ENCODE measurements at places on chromosomes 12 and 14.

DNA sequence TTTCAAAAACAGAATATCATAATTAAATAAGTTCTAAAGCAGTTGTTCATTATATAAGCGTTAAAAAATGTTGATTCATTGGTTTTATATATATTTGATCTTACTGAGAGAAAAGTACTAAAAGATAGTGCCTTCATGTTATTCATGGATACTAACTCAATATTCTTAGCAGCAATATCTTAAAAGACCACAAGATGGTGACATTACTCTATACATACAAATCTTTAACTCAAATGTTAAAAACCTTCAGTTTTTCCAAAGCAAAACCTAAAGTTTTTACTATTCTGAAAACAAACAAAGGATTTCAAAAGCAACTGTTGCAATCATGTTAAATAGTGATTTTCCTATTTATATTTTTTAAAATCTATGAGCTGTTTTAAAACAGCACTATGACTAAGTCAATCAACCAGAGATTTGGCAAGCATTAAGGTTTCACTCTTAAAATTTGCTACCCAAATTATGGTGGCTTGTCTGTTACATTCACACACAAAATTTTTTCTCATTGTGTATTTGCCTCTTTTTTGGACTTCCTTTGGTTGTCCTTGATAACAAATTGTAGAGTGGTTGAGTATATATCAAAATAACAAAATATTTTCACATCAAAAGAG lies 50.1 kb upstream of the RERGL start:
- H3K27me3 ChIP-seq, result no peaks in the 10 kb centered on the region
- H3K4me1 ChIP-seq, result no peaks in the 10 kb centered on the region
- no peak overlapping the region for H3K27ac ChIP-seq
- no peak for DNase-seq

GRCh38 chr12:107437954-107438353 lies 247.6 kb upstream of the PWP1 start:
- no peak overlapping the region for H3K4me3 ChIP-seq
- DNase-seq, result no peak
- no peaks in the 10 kb centered on the region for H3K27me3 ChIP-seq
- H3K36me3 ChIP-seq, result no peaks in the 10 kb centered on the region

- H3K27ac ChIP-seq, result no peak overlapping the region
- no peaks in the 10 kb centered on the region for H3K27me3 ChIP-seq
- H3K36me3 ChIP-seq, result no peaks in the 10 kb centered on the region
- no peak for DNase-seq
- H3K4me1 ChIP-seq, result peaks cover 16% of the 10 kb centered on the region
These were observed 22.2 kb upstream of the HDAC7 start for GRCh38 chr12:47841910-47842309.

DNA sequence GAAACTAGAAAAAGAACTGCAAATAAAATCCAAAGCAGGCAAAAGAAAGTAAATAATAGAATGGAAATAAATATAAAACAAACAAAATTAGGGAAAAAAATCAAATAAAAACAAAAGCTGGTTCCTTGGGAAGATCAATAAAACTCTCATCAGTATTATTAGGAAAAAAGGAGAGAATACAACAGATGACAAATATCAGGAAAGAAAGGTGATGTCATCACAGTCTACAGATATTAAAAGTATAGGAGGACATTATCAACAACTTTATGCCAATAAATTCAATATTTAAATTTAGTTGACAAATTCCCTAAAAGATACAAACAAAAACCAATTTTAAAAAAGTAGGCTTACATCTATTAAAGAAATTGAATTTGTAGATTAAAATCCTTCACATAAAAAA lies 107.4 kb upstream of the FOXN3 start:
- no peak for DNase-seq
- no peaks in the 10 kb centered on the region for H3K27me3 ChIP-seq
- H3K36me3 ChIP-seq, result no peaks in the 10 kb centered on the region
- H3K27ac ChIP-seq, result no peak overlapping the region
- H3K4me1 ChIP-seq, result no peaks in the 10 kb centered on the region
- H3K4me3 ChIP-seq, result no peak overlapping the region

GRCh38 chr12:80058586-80058985 lies 40.8 kb upstream of the OTOGL start:
- H3K36me3 ChIP-seq, result no peaks in the 10 kb centered on the region
- peaks cover 2% of the 10 kb centered on the region for H3K4me1 ChIP-seq
- H3K27ac ChIP-seq, result no peak overlapping the region
- DNase-seq, result no peak
- no peak overlapping the region for H3K4me3 ChIP-seq

- no peak overlapping the region for H3K4me3 ChIP-seq
- H3K36me3 ChIP-seq, result no peaks in the 10 kb centered on the region
- H3K27me3 ChIP-seq, result no peaks in the 10 kb centered on the region
- no peak for DNase-seq
These were observed 113.6 kb downstream of the GALC start for GRCh38 chr14:87879389-87879788.

DNA sequence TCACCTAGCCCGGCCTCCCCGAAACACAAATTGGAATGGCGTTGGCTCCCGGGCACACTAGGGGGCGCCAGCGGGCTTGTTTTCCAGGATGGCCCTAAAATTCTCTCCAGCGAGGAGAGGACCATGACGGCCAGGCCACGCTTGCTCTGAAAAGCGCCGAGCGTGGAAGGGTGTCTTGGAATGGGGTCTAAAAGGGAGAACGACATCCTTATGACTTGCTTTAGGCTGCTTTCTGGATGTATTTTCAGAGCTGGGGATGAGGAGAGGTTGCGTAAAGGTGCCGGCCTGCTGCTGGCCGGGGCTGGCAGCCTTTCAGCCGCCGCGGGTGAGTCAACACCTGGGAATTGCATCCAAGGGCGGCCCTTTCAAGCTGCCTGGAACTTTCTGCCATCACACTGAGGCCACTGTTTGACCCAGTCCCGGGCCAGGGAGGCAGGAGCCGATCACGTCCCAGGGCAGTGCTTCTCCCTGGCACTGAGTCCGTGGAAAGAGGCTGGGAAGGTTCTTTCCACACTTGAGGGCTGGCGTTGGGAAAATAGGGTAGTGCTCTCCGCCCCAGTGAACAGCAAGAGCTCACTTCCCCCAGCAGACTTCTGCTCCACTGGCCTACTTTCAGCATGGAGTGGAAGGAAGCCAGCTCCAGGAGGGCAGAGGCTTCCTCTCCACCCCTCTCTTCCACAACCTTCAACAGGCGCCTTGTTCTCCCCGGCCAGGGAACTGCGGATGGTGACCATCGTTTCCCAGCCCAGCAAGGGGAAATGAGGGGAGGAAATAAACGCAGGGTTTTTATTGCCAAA lies 216.2 kb downstream of the TTC8 start:
- DNase-seq, result peak; percentile 96
- H3K27ac ChIP-seq, result peak overlapping the region; percentile 82
- H3K27me3 ChIP-seq, result no peaks in the 10 kb centered on the region
- H3K36me3 ChIP-seq, result no peaks in the 10 kb centered on the region

DNA sequence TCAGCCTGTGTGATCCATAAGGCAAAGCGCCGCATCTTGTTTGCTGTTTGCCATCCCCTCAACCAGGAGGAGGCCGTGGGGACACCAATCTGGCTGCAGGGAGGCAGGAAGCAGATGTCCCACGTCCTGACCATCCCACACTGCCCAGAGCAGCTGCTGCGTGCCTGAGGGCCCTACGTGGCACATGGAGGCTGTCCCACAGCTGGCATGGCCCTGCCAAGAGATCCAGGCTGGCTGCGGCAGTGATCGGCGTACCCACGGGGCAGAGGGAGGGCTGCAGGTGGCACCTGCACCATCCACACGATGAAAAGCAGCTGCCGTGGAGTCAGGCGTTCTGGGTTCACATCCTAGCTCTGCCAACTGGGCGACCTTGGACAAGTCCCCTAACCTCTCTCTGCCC lies 42.0 kb downstream of the NCOR2 start:
- H3K4me3 ChIP-seq, result no peak overlapping the region
- H3K27ac ChIP-seq, result peak overlapping the region; percentile 19
- DNase-seq, result no peak
- no peaks in the 10 kb centered on the region for H3K27me3 ChIP-seq
- no peaks in the 10 kb centered on the region for H3K36me3 ChIP-seq

All from right atrium auricular region (tissue), 2 donors.